Left renal pelvis (tissue), 4 donors: ENCODE measurements at places on chromosomes 16 and 17.

DNA sequence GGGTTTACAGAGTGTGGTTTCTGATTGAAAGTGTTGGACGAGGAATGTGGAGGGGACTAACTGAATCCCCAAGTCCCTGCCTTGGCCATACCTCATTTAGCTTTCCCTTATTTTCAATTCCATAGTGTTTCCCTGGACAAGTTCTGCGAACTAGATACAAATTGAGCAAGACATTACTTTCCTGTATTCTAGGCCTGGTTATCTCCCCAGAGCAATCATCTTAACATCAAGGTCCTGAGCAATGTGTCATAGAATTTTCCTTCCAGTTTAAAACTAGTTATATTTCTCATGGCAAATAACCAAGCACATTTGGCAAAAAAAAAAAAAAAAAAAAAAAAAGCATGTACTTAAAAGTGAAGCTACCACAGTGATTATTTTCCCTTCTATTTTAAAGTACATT lies 330.1 kb downstream of the CDH11 start:
- DNase-seq = no peak

- no peak for DNase-seq
Measured at GRCh38 chr17:76929601-76930000, 61.4 kb downstream of the MGAT5B start.

DNA sequence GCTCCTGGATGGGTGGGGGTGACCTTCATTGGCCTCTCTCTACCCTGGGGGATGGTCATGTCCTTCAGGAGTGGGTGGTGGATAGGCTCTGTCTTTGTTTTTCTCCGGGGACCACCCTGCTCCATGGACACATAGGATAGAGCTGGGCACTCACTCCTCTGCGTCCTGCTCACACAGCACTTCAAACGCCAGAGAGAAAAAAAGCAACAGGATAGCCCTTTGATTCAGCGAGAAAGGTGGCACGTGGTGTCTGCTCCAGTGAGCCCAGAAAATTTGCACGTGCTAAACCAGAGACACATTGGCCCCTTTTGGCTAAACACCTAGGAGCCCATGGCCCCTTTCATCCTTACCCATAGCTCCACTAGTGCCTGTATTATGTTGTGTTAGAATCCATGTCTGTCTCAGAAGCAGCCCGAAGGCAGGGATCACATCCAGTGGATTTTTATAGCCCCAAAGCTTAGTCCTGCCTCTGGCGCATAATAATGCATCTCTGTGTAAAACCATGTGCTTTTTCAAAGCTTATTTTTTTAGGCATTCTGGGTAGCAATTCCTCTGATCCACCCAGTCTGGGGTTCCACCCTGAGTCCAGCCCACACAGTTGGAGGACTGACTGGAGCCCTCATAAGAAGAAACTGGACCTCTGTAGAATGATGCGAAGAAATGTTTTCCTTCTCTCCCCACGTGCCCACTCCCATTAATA lies 90.1 kb downstream of the ASIC2 start:
- DNase-seq = no peak

GRCh38 chr17:49723423-49723822 lies 15.7 kb upstream of the SLC35B1 start:
- peak; percentile 58 for DNase-seq

GRCh38 chr17:19729900-19730299 lies 13.5 kb upstream of the SLC47A2 start:
- no peak for DNase-seq

- DNase-seq = no peak
Measured at GRCh38 chr17:40260528-40260927, 27.2 kb upstream of the CDC6 start.

GRCh38 chr17:13518261-13519000 lies 83.3 kb downstream of the HS3ST3A1 start:
- no peak for DNase-seq
